SJSA1 (cell line): ENCODE measurements at places on chromosomes 6 and 20.

DNA sequence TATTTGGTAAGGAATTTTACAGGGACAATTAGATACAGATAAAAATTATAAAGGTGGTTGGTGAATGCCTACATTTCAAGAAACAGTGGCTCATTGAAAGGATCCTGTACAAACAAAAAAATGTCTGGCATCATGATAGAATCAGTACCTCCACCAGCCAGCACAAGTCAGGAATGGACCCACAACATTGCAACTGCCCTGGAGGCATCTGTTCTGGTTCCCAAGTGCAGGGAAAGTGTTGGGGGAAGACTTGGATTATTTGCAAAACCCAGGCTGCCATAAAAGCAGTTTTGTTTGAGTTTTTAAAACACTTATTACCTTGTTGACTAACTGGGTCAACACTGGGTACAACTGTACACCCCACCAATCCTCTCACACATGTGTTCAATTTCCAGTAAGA, 24.3 kb downstream of the ARHGAP40 start:
- no peak for DNase-seq

GRCh38 chr6:25366903-25367545, 87.8 kb downstream of the CARMIL1 start:
- no peak for DNase-seq

- no peak for DNase-seq
These were observed 279.4 kb downstream of the UBE3D start for GRCh38 chr6:82786248-82786647.

GRCh38 chr6:34161857-34162515, 16.1 kb upstream of the GRM4 start:
- DNase-seq = no peak

DNA sequence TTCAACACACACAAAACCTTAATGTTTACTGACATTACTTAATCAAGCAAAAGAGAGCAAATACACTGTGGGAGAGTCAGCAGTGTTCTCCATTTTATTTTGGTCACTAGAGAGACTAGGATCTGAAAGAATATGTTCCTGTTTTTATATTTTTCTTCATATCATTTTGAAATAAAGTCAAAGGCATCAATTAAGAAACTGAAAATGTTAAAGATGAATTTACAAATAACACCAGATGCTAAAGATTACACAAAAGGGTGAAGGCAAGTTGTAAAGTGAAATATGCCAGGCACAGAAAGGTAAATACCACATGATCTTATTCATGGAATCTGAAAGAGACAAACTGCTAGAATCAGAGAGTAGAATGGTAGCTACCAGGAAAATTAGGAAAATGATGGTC, 60.3 kb upstream of the FABP7 start:
- DNase-seq = no peak

GRCh38 chr6:139133262-139134063, 1.4 kb upstream of the HECA start:
- DNase-seq = no peak

DNA sequence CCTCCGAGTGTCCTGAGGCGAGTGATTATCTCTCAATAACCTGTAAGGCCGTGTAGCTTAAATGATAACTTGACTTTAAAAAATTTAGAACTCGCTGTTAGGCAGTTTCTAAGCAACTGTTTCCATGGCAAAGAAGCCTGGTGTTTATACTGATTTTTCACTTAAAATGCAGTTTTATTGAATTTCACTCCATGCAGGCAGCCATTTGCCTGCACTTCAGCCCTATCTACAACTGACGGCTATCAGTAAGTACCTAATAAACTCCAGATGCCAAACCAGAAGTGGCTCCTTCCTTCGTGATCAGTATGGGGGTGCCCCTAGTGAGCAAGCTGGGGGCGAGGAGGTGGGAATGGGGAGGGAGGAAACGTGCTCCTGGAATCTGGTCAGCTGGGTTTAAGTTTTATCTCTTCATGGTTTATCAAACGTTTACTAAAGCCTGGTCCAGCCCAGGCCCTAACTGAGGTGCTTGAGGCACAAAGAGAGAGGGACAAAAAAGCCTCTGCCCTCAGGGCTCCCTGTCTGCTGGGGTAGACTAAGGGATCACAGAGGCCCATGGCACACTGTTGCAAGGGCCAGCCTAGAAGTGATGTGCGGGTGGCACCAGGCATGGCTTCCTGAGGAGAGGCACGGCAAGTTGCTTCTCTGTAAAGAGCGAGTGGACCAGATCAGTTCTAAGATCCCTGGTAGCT, 45.5 kb downstream of the TTI1 start:
- DNase-seq = no peak

GRCh38 chr6:54308289-54308985, at the start of gene TINAG:
Gene TINAG, plus strand, starts transcription at chr6:54308441. Its CDS starts 110 bp downstream, at chr6:54308551.
- DNase-seq = no peak

- DNase-seq = no peak
These were observed 29.9 kb downstream of the NFATC2 start for GRCh38 chr20:51512645-51513044.

- DNase-seq = no peak
These were observed 39.5 kb downstream of the PPP1R16B start for GRCh38 chr20:38844963-38845362.

DNA sequence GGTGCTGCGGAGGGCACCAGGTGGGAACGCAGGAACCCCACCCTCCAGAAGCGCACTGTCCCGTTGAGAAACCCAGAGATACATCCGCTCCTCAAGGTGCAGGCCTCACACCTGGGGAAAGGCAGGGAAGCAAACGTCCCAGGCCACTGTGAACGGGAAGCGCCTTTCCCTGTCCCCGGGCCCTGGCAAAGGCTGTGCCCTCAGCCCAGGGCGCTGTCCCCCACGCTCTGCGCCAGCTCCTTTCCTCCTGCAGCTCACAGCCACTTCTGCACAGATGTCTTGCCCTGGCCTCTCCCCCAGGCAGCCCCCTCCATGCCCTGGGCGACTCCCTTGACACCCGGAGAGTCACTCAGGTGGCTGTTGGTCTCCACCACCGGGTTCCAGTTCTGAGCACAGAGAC, 203.8 kb downstream of the TAF4 start:
- no peak for DNase-seq

GRCh38 chr6:158357570-158358216, 45.4 kb downstream of the TULP4 start:
- no peak for DNase-seq

DNA sequence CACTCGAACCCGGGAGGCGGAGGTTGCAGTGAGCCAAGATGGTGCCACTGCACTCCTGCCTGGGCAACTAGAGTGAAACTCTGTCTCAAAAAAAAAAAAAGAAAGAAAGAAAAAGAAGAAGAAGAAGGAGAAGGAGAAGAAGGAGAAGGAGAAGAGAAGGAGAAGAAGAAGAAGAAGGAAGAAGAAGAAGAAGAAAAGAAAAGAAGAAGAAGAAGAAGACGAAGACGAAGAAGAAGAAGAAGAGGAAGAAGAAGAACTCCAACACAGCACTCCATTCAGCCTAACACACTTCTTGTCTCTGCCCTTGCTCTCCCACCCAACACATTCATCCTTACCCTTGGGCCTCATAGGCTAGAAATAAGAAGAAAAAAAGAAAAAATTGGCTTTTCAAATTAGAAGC, 6.9 kb downstream of the ZFP57 start:
- DNase-seq = no peak

GRCh38 chr6:99611148-99611547, 4.5 kb downstream of the PRDM13 start:
- no peak for DNase-seq

GRCh38 chr6:43013097-43013842, 476 bp downstream of the MEA1 start:
- no peak for DNase-seq

DNA sequence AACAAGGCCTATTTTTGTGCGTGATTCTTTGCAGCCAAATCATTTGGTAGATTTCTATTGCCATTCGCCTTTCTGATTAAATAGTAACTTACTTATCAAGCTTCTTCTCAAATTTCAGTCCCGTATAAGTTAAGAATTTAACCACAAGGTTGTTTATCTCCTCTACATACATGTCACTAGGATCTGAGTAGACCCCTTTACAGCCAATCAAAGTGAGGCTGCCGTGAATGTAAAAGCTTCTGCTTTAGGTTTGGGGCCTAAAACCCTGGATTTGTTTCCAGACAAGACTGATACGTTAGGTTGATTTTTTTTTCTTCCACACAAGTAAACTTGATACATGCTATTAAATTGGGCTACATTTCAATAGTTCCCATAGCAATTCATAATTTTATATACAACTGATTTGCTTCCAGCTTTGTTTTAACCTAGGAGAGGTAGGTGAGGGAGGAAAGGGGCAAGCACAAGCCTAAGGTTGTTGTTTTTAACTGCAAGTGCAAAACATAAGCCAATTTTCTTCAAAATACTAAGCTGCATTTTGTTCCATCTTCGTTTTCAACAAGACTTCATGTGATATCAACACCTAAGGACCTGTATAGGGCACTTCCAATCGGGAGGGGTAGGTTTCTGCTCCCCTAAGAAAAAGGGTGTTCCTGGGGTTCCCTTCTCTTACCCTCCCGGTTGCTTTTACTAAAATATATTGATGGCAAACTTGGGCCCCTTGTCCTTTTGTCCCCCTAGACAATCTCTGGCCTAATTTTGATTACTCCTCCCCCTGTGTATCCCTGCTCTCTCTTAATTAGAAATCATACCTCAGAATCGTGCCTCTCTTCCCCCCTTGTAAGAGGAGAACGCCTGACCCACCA, 1.7 kb downstream of the RANBP9 start:
- no peak for DNase-seq

DNA sequence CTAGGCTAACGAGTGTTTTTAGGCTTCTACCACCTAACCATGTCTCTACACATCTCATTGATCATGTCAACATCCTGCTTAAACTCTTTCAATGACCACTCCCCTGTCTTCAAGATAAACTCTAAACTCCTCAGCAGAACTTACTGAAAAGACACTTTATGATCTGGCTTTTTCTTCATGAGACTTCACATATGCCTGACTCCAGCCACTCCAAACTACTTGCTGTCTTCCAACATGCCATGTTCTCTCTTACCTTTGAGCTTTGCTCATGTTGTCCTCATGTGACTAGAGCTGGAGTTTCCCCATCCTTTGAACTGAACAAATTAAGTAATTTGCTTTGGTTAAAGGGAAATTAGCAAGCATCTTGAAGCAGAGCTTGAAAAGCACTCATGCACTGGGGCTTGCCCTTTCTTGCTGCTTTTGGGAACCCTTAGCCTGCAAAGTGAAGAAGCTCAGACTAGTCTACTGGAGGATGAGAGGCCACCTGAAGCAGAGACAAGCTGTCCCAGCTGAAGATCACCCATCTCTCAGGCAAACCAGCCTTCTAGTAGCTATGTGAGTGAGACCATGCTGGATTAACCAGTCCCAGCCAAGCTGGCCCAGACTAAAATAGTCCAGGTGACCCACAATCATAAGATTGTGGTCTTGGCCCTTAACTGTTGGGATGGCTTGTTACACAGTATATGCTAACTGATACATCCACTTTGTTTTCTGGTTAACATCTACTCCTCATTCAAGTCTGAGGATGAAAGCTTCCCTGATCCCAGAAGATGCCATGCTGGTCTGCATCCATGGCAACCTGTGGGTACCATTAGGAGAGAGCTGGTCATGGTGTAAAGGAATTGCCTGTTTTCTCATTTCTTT, 235.8 kb downstream of the GMPR start:
- DNase-seq = no peak

GRCh38 chr6:132122871-132123270, 171.7 kb upstream of the CCN2 start:
- DNase-seq = peak; percentile 89

DNA sequence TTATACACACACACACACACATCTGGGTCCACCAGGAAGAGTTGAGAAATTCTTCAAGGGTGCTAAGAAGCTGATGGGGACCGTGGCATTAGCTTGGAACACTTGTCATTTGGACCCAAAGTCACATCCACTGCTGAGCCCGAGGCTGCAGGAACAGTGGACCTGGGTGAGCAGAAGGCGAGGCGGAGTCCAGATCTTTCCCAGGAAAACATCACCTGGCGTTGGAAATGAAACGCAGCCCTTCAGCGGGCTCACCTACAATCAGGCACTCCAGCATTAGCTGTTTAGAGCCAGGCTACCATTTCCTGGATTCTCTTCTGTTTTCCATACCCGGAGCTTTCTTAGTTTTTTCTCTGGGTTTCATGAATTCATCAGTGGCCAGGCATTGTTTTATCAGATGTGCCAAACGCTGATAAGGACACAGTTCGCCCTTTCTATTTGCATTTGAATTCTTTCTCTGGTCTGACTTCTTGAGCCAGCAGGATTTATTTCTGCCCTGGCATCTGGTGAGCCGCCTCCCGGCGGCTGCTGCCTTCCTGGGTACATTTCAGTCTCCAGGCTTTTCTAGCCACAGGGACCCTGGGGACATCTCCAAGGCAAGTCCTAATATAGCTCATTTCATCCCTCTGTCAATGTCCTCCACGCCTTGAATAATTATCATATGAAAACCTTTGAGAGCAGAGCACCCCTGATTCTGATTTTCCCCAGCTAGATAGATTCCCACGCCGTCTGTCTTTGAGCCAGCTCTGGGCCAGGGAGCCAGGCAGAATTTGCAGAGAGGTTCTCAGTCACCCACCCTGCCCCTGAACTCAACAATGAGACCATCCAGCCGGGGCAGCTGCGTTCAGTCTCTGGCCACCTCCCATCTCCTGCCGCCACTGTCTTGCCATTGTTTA, 170.9 kb downstream of the TTLL2 start:
- DNase-seq = no peak

GRCh38 chr20:44692932-44693480, 22.2 kb upstream of the CCN5 start:
- DNase-seq = peak; percentile 92

DNA sequence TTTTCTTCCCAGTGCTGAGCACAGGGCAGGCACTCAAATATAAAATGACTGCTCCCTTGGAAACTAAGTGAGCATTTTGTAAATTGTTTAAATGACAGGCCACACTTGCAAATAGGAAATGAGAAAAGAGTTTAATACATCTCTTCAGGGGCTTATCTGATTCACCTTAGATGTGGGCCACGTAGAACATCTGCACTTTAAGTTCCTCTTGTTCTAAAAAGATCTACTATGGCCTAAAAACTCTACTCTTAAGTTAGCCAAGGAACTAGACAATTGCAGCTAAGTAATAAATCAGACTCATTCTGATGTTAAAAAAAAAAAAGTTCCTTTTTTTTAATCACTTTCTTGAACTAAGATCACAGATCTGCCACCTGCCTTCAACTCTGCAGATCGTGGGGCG, 126.3 kb downstream of the KIF16B start:
- no peak for DNase-seq

DNA sequence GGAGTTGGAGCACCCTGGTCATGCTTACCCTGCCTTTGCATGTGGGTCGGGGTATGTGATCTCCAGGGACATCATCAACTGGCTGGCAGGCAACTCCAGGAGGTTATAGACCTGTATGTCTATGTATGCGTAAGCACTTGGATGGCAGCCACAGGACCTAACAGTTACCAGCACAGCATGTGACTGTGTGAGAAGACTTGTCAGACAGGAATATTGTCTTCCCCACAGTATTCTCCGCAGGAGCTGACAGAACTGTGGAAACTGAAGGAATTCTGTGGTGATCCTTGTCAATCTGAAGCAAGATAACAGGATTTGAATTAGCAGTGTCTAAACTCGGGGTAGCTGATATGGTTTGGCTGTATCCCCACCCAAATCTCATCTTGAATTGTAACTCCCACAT, 59.2 kb downstream of the TMEM244 start:
- DNase-seq = no peak
